ENCODE measurements at places on chromosomes 5 and 9.
A peak's percentile ranks its signal among the peaks of the same experiment; 100 is the strongest.

DNA sequence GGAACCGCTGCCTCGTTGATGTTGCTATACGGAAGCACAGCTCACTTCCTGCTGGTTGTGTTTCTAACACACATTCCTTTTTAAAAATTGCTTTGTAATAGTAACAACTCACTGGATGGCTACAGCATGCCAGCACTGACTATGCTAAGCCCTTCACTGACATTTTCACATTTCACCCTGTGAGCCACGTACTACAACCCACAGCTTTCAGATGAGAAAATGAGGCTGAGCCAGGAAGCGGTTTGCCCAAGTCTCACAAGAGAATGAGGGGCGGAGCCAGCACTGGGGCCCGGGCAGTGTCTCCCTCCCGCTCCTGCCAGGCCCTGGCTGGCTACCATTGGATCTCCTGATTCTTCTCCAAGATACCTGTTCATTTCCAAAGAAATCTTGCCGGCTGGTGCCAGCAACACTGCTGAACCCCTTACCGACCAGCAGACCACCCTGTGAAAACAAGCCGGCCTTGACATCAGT is 38.3 kb downstream of the FAM78A start:
- no peak for DNase-seq

DNA sequence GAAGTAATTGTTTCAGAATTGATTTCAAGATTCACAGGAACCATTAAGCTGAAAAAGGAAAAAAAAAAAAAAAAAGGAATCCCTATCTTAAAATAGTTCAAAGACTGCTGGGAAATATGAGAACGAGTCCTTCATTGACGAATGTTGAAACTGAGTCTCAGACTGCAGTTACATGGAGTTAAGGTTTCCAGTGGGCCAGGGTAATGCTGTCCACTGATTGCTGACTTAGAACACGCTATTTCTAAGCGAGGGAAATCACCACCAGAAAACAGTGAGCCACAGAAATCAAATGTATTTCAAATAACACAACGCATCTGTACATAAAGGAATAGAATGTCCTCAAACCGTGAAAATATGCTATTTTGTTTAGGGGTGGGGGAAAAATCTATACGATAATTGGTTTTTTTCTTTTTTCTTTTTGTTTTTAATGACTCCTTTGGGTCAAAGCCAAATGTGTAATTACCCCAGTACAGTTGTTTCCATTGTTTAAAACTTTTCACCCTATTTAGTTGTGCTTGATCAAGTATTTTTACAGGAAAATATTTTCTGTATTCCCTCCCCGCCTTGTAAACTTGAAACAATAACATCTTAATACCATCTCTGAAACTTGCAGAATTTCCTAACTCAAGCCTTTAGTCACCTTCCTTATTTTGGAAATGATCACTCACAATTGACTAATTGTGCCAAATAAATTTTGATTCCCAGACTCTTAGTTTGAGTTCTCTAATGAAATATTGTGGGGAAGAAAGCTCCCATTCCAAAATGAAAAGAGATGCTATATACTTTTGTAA is 208.3 kb downstream of the MCTP1 start:
- DNase-seq, result no peak

GRCh38 chr9:96413302-96414221 is 4.6 kb downstream of the ZNF367 start:
- DNase-seq, result no peak

DNA sequence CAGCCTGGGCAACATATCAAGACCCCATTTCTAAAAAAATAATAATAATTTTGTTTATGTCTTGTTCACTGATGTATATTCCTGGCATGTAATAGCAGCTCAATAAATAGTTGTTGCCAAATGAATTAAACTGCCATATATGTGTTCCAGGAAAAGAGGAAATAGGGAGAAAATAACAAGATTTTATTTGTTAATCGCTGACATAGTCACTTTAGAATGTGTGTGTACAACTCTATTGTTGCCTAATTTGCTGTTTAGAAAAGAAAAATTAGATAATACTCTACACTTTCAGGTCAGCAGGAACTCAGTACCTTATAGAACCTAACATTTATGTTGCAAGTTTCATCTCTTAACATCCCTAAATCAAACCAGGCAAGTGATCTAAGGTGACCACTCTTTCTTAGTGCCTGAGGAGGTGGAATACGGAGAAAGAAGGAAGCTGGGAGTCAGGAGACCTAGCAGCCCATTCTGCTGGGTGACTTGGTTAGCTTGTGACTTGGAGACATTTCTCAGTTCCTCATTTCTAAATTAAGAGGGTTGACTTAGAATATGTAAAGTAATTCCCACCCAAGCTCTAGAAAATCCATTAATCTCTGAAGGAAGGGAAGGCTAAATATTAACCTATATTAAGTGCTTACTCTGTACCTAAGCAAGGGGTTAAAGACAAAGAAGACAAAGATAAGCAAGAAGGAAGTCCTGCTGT is 110.3 kb upstream of the IQGAP2 start:
- no peak for DNase-seq

GRCh38 chr9:103867886-103868285 is 226.2 kb upstream of the SMC2 start:
- DNase-seq, result peak; percentile 12

GRCh38 chr5:78922879-78923621 is 62.1 kb downstream of the ARSB start:
- no peak for DNase-seq

GRCh38 chr5:31770998-31771397 is 132.1 kb downstream of the PDZD2 start:
- DNase-seq, result no peak

DNA sequence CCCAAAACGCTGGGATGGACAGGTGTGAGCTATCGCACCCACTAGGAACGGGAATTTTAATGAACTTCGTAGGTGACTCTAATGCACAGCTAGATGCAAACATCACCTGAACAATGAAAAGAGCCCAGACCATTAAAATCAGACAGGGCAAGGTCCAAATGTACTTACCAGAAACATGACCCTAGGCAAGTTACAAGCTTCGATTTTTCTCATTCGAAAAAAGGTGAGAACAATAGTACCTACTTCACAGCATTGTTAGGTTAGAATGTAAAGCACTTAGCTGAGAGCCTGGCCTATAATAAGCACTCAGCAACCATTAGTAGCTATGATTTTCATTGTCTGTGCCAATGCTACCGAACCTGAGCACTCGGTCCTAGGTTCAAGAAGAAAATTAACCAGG is 5.8 kb upstream of the KLHL3 start:
- no peak for DNase-seq

- DNase-seq, result peak; percentile 63
These were observed 34.0 kb upstream of the NCS1 start for GRCh38 chr9:130138171-130138653.

DNA sequence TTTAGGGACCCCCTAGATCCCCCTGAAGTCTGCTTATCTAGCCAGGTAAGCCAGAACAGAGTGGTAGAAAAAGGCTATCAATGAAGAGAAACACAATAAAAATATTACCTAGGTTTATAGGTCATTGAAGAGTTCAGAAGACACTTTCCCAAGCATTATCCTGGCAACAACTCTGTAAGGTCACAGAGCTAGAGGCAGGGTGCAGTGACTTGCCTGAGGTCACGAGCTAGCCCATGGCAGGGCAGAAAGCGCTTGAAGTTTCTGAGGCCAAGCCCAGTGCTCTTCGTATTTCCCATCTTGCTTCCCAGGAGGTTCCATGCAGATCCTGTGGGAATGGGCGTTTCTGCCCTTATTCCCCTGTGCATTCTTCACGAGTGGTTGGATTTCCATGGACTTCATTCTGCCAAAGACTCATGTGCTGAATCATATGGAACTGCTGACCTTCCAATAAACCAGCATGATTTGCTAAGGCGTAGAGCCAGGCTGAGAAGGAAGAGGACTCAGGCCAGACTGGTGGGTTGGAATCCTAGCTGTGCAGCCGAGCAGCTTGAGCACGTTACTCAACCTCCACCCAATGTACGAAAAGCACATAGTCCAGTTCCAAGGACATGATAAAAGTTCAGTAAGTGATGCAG is 22.1 kb downstream of the TRMO start:
- DNase-seq, result peak; percentile 10

GRCh38 chr9:105319202-105319813 is 74.9 kb downstream of the SLC44A1 start:
- no peak for DNase-seq

DNA sequence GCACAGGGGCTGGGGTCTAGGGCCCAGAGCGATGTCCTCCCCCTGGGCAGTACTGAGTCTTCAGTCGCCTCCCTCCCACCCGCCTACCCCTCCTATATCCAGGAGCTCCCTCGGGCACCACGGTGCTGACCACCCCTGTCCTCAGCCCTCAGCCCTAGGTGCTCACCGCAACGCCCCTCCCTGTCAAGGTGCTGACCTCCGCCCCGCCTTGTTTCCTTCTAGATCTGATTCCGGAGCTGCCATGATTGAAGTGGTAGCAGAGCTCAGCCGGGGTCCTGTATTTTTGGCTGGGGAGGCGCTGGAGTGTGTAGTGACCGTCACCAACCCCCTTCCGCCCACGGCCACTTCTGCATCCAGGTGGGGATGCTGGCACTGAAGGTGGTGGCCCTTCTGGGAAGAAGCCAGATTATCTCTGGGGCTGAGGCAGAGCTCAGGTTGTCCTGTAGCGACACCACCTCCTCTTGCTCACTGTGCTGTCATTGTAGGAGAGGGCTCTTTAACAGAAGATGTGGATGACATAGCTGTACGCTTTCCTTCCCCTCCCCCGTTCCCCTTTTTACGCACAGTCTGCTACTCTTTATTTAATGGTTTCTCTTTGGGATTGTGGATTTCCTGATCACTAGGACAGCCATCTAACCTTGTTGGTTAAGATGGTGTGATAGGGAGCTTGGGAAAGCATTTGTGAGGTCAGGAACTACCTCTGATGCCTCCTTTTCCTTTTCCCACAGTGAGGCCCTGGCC is 598 bp downstream of the RGP1 start:
- no peak for DNase-seq

DNA sequence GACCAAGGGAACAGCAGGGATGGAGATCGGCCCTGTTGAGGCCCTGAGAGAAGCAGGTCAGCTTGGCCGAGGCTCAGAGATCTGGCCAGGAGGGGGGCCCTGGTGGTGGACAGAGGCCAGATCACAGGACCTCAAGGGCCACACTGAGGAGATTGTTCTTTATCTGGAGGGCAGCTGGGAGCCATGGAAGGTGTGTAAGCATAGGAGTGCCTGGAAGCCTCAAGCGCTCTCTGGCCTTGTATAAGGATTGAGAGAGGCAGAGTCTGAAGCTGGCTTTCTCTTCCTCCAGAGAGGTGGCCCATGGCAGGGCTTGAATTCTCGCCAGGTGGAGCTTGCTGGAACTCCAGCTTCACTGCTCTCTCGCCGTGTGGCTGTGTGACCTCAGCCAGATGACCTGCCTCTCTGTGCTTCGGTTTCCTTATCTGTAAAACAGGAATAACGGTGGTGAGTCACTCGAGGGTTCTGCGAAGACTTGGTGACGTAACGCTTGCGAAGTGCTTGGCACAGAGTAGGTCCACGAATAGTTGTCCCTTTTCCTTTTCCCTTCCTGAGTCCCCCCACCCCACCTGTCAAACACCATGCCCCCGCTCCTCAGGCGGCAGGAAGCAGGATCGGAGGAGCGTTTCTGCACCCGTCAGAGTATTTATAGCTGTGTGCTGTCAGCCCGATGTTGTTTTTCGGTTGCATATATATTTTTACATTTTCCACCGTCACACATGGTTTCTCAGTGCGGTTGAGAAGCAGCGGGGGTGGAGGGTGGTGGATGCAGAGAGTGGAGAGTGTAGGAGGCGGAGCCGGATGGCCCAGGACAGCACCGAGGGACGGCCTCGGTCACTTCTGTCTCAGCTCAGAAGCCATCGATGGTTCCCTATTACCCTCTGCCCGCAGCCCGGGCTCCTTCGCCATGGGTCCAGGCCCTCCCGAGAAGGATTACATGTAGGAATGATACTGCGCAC is 17.0 kb upstream of the CRB2 start:
- DNase-seq, result no peak

- DNase-seq, result no peak
These were observed 141.3 kb upstream of the ZNF366 start for GRCh38 chr5:72648480-72648879.

- DNase-seq, result no peak
These were observed 184.8 kb upstream of the RASEF start for GRCh38 chr9:83247732-83248131.

GRCh38 chr5:78908173-78909061 is 76.7 kb downstream of the ARSB start:
- peak; percentile 39 for DNase-seq

DNA sequence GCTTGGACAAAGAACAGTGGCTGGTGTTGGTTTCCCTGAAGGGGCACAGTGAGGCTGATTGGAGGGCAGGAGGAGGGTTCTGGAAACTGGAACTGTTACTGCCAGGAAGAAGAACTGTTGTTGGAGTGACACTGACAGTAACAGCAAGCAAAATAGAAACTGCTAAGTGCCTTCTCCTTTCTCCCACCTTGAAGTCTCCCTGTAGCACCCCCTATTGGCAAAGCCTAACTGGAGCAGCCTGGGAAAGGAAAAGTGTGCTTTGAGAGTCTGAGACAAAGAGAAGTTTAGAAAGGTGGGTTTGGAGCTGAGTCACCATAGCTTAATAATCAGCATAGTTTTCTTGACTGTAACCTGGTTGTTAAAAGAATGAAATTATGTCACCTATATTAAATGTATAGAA is 2.5 kb upstream of the TMEM174 start:
- DNase-seq, result no peak

All from fibroblast of skin of left quadriceps (primary cell).